Fibroblast of skin of right biceps (primary cell): ENCODE measurements at places on chromosomes 1 and 21.

DNA sequence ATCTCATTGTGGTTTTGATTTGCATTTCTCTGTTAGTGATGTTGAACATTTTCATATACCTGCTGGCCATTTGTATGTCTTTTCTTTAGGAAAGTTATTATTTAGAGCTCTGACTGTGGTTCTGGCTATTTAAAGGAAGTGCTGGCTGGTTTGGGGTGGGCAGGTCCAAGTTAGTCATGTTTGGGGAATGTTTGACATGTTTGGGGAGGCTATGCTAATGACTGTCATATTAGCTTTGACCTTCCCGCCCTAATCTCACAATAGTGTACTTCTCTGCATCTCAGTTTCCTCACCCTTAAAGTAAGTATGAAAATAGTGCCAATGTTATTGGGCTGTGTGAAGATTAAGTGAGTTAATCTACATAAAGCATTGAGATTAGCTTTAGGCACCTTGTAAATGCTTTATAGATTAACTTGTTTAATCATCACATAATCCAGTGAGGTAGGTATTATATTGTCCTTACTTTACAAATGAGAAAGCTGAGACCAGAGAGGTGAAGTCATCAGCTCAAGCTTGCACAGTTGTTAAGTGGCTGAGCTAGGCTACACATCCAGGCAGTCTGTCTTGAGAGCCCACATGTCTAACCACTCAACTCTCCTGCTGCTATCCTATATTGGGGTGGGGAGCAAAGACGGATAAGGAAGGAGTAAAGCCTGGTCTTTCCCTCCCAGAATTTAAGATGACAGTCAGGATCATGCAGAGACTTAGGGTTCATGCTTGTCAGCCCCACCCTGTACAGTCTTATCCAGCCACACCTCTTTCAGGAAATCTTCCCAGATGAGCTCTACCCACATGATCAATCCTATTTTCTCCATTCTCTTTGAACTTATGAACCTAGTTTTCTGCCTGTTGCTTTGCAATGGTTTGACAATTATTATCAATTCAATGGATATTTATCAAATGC lies 22.8 kb upstream of the CRNN start:
- peak; percentile 1 for DNase-seq

DNA sequence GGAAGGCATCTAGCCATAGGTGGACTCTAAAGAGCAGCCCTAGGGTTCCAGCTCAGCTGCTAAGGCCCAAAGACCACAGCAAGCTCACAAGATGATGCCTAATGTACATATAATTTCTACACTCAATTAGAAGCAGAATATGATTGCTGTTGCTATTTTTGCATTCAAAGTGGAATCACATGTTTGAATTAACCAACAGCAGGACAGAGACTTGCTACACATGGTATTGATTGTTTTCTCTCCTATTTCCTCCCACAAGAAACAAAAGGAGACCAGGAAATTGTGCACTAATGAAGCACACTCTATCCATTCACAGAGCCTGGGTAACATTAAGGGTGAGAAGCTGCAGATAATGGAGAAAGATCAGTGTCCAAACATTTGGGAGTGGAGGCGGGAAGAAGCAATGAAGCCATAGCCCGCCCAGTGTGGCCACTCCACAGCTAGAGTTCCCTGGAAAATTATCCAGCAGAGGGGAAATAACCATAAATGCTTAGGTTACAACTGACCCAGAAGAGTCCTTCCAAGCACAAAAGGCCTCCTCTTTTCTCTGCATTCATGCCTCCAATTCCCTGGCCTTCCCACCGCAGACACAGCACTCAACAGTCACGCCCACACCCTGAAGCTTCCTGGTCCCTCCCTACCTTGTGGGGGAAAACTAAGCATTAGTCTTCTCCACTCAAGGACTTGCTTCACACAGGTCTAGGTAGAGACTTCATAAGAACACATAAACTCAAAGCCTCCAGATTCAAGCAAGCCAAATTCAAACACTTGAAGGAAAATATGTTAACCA lies 7.5 kb downstream of the CNN3 start:
- DNase-seq: peak; percentile 23

GRCh38 chr1:36232212-36233095 lies 8.2 kb downstream of the THRAP3 start:
- DNase-seq: no peak

DNA sequence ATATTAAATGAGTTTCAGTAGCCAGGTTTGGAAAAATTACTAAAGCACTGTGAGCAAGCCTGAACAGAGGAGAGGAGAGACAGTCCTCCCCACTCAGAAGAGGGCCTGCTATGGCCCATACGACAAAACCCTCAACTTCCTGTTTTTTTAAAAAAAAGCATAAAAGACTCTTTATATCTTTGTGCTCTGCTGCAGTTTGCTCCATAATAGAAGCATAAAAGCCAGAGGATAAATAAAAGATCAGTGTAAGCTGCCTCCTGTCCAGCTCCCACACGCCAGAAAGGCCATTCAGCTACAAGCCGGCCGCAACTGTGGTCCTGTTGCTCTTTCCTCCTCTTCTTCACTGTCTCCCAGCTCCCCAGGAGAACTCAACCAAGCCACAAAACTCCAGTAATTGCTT lies 37.8 kb downstream of the NID1 start:
- DNase-seq: no peak

DNA sequence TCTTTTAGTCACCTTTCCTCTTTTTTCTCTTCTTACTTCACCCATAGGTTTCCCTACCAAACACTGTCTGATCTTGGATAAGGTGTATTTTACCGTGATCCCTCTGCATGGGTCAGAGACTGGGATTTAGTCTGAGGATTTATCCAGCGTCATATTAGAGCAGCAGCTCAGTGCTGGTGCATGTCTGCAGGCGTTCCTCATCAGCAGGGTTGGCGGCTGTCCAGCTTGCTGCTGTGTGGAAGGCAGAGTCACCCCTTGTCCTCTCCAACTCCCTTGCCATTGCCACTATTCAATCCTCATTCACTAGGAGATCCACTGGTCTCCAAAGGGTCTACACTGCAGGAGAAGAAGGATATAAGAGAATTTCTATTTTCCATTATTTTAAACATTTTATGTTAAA lies 7.3 kb upstream of the FAM78B start:
- DNase-seq: no peak

DNA sequence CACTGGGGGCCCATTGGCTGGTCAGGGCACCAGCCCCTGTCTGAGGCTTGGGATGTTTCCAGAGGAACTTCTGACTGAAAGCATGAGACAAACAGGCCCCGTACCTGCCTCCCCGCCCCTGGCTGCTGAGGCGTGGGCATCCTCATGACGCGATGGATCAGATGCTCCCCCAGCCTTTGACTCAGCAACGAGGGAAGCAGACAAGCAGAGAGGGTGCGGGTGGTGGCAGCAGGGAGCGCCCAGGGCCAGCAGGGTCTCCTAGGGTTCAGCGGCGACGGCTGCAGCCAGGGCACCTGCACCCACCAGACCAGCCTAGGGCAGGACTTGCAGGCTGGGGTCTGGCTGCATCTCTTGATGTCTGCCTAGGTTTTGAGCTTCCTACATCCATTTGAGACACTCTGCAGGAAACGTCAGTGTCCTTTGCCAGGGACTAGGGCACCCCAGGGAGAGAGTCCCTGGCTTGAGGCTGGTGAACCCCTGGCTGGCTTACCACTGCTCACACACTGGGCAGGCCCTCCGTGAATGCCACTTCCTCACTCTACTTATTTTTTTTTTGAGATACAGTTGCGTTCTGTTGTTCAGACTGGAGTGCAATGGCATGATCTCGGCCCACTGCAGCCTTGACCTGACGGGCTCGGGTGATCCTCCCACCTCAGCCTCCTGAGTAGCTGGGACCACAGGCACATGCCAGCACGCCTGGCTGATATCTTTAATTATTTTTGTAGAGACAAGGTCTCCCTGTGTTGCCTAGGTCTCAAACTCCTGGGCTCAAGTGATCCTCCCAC lies 63.3 kb downstream of the DHRS3 start:
- DNase-seq: no peak

- DNase-seq: no peak
These were observed 25.5 kb downstream of the CD58 start for GRCh38 chr1:116545359-116545705.

- no peak for DNase-seq
These were observed 3.3 kb upstream of the MTARC1 start for GRCh38 chr1:220783453-220783852.

GRCh38 chr1:28290851-28291250 lies 31.5 kb downstream of the SESN2 start:
- DNase-seq: no peak

DNA sequence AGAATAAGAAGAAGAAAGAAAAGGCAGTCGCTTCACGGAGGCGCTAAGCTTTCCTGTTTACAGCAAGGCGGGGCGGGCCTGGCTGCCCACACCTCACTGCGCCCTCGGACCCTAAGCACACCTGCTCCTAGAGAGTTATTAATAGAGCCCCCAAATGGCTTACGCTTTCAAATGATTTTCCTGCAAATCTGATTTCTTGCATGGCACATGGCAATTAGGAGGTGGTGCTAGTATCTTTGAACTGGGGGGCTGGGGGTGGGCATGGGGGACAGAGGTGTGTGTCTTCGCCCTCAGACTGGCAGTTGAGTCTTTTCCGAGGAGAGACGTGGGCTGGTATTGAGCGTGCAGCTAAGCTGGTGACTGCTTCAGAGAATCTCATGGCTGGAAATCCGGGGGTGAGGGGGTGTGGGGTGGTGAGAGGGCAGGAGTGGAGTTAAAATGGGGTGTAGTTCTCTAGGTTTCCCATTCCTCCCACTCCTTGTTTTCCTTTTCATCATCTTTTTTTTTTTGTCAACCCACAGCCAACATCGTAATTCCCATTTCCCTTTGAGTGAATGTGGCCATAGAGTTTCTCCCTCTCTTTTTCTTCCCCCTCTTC lies 1.3 kb downstream of the S1PR1 start:
- peak; percentile 38 for DNase-seq

GRCh38 chr1:38026592-38027200 lies 14.2 kb downstream of the UTP11 start:
- peak; percentile 60 for DNase-seq

DNA sequence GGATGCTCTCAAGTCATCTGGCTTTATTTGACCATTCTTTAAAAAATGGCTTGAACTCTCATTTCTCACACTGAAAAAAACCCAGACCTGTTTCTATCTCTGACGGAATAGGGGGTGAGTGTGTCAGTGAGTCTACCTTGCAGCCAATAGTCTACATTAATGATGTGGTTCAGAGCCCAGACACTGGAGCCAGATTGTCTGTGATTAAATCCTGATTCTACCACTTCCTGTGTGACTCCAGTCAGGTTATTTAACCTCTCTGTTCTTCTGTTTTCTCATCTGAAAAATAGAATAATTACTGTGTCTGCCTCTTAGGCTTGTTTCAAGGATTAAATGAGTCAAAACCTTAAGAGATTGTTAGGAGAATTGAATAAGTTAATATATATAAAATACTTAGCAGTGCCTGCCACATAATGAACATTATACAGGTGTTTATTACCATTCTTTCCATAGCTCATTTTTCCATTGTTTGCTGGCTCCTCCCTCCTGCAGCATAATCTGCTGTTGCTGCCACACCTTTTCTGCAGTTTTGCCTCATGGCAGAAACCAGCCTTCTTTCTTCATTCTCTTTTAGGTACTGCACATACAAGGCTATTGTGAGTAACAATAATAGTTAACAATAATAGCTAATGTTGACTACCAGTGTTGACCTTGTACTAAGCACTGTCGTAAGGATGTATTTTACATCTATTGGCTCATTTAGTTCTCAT lies 157.6 kb upstream of the IVNS1ABP start:
- DNase-seq: peak; percentile 19

DNA sequence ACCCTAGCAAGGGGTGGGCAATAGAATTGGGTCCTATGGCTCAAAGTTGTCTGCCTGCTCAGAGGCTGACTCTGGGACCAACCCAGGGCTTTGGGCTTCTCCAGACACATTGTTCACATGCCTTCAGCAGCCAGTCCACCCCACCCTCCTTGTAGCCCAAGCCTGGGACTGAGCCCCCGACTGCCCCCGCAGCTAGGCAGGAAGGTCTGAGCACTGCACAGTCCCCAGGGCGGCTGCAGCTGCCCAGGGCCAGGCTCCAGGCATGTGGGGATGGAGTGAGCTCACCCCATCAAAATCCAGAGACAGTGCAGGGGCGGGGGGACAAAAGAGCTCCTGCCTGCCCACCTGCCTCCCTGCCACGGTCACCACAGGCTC lies 35.6 kb downstream of the HSPG2 start:
- DNase-seq: peak; percentile 51

DNA sequence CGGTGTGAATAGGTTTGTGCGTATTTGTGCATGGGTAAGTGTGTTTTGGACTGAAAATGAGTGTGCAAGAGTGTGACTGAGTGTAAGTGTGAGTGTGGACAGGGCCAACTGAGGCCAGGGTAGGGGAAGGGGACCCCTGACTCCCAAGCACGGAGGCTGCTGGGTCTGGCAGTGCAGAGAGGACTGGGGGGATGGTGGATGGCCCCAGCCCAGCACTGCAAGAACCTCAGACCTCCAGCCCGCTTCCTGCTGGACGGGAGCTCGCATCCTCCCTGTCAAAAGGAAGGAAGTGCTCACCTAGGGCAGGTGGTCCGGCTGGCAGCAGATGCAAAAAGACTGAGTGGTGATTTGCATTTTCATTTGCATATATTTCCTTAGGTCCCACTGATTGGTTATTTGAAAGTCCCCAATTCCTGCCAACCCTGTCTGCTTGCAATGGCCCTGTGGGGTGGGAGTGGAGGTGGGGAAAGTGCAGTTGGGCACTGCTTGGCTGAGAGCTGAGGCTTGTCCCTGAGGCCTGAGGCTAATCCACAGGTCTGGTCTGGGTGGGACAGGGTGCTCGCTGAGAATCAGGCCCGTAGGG lies 42.8 kb upstream of the CASZ1 start:
- DNase-seq: no peak

GRCh38 chr1:232062967-232063366 lies 436.4 kb downstream of the DISC1 start:
- DNase-seq: no peak

DNA sequence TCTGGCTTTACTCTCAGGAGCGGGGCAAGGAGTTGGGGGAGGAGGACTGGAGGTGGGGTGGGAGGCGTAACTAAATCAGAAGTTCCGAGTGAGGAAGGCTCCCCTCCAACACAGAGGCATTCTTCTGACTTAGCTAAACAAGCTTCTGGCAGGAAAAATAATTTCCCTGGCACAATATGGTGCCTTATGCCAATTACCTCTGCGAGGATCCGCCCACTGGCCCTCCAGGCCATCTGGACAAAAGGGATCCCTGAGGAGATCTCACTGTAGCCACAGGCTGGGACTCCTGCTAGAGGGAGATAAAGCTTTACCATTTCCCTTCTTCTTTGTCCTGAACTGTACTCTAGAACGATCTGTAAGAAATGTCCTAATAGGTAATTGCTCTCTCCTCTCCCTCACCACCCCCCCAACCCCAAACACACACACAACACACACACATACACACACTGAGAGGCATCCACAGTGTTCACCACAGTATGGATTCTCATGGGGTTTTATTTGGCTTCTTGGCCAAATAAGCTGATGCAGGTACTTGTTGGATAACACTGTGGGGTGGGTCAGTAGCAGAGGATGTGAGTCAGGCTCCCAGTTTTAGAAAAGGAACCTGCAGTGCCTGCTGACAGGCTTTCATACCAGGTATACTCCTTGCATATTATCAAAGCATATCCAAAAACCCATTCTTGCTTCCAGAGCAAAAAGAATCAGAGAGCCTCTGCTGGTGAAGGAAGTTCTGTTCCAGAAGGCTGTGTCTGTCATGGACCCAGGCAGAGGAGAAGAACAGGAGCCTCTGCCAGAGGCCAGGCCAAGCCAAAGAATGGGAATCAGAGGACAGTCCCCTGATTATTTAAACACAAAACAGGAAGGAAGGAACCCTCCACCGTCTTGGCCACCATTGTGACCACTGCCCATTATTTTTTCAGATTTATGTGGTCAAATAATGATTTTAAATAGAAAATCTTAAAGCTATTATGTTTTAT lies 169.1 kb downstream of the C1orf21 start:
- DNase-seq: no peak
